CD4-positive, alpha-beta T cell (primary cell): ENCODE measurements at places on chromosomes 11 and 22.

GRCh38 chr11:28566339-28567089, 458.3 kb downstream of the METTL15 start:
- DNase-seq, result no peak

- no peak for DNase-seq
These were observed 2.0 kb downstream of the SERPINH1 start for GRCh38 chr11:75563978-75564552.

- DNase-seq, result no peak
These were observed 6.4 kb upstream of the SLC17A6 start for GRCh38 chr11:22331771-22332170.

- no peak for DNase-seq
These were observed 130.4 kb downstream of the C11orf87 start for GRCh38 chr11:109552376-109552775.

DNA sequence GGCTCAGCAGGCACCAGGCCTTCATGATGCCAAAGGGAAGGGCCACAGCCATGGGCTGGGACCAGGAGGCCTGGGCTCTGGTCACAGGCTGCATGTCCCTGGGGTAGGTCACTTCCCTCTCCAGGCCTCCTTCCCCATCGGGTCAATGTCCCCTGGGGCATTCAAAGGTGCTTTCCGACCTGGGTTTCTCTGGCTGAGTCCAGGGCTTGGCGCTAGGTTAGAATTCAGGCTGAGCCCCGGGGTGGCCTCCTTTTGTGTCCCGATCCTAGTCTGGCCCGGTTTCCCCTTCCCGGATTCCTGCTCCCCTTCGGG, 12.2 kb downstream of the MAFF start:
- no peak for DNase-seq

GRCh38 chr11:117478126-117478860, 150.6 kb downstream of the CEP164 start:
- no peak for DNase-seq

DNA sequence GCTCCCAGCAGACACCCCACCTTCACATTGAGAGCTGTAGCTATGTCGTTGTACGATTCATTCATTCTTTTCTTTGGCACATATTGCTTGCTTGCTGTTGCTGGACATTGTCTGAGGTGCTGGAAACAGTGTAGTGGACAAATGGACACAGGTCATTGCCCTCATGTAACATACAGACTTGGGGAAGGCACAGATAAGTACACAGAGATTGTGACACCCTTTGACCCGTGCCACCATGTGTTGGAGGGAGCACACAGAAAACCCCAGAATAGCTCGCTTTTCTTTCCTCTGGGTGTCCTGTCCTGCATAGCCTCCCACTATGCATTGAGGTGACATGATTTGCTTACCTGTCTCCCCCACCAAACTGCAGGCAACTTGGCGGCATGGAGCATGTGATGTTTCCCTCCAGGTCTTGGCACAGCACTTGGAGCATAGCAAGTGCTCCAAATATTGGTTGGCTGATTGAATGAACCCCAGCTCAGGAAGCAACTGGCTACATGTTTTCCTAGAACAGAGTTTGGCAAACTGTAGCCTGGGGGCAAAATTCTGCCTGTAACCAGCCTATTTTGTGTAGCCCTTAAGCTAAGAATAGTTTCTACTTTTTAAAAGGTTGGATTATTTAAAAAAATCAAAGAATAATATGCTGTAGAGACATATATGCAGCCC, 30.9 kb upstream of the NECTIN1 start:
- DNase-seq, result no peak

- no peak for DNase-seq
These were observed 46.4 kb downstream of the QSER1 start for GRCh38 chr11:32939046-32939445.

DNA sequence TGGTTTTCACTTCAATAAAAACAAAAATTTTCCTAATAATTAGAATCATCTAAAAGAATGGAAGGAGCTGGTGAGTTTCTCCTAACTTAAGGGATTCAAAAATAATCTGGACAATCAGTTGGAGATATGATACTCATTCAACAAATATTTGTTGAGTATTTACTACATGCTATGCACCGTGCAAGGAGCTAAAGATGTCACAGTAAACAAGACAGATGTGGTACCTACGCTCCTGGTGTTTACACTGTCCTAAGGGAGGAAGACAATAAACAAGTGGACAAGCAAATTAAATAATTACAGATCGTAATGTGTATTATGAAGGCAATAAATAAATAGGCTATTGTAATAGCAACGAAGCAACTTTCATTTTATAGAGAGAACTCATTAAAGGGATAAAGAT, 9.9 kb upstream of the SPON1 start:
- no peak for DNase-seq

- DNase-seq, result no peak
These were observed 175.3 kb downstream of the C11orf87 start for GRCh38 chr11:109597336-109597735.

GRCh38 chr22:49637255-49637760, 190.4 kb downstream of the BRD1 start:
- DNase-seq, result no peak

DNA sequence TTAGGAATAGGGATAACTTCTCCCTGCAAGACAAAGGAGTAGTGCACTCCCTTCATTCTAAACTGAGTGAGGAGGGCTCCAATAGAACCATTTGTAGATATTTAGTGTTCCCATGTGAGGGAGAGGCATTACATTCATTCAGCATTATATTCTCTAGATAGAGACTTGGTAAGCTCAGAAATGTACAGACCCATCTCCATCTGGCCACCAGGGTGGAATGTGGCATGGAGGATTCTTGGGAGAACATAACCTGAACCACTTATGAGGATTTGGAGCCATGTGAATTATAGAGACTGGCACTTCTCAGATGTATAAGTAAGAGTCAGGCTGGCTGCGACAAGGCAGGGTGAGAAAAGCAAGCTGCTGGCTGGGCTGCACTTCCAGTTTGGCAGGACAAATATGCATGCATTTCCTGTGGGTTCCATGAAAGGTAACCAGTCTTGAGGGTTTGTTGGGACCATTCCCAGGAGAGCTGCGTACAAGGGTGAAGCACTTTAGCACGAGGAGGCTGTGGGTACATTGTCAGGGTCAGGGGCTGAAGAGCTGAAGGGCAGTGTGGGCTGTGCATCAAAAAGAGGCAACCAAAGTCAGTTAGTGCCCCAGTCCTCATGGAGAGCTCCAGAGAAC, 9.2 kb downstream of the RRP8 start:
- no peak for DNase-seq

DNA sequence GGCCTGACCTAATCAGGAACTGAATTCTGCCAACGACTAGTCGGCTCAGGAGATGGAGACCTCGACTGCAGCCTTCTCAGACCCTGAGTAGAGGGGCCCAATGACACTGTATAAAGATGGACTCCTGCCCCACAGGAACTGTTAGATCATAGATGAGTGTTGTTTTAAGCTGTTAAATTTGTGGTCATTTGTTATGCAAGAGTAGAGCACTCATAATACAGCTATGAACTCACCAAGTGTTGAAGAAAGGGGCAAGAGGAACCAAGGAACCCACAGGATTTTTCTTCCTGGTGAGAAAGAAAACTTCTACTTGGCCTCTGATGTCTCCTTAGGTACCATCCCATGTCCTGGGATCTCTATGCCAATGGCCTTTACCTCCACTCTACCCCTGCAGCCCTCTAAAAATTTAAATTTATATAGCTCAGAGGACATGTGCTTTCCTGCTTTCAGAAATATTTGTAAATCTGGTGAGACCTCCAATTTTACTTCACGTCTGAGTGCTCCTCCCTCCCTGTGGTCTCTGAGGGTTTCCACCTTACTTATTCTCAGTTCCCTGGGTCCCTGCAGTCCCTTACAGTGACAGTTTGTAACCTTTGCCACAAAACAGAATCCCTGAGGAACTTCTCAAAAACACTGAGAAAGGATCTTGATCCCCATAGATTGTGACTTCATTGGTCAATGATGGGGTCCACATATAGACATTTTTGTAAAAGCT, 256.3 kb upstream of the ARHGAP20 start:
- DNase-seq, result no peak

GRCh38 chr11:123461164-123461563, 31.1 kb downstream of the GRAMD1B start:
- DNase-seq, result no peak

GRCh38 chr11:124892146-124892545, 5.5 kb downstream of the ROBO4 start:
- no peak for DNase-seq

DNA sequence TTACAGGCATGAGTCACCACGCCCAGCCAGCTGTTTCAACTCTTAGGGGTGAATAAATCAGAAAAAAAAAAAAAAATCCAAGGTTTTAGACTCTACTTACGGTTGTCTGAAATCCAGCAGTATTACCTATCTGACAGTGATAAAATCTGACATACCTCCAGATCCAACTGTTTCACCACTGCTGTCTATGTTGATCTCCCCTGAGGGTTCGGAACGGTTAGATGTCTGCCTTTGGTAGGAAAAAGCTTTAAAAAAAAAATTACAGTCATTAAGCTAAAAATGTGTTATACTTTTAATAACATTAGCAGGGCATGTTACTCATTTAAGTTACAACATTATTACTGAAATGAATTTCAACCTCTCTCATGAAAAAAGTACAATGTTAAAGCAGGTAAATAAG, 21.1 kb downstream of the NCAPD3 start:
- DNase-seq, result no peak

DNA sequence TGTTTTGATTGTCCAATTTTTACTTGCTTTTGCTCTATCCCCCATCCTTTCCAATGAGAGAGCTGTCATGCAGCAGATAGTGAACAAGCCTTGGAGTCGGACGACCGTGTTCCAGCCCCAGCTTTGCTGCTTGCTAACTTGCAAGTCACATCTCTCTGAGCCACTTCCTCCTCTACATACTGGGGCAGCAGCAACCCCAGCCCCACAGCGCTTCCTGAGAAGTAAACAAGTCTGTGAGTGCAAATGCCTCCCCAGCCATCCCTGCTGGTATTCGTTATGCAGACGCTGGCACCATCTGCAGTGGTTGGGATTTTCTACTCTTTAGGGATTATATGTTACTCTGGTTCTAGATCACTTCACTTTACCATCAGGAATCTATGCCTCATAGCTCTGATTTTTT, 35.0 kb downstream of the TPBGL start:
- peak; percentile 89 for DNase-seq

- no peak for DNase-seq
These were observed 80.2 kb upstream of the KIRREL3 start for GRCh38 chr11:127080735-127081134.

DNA sequence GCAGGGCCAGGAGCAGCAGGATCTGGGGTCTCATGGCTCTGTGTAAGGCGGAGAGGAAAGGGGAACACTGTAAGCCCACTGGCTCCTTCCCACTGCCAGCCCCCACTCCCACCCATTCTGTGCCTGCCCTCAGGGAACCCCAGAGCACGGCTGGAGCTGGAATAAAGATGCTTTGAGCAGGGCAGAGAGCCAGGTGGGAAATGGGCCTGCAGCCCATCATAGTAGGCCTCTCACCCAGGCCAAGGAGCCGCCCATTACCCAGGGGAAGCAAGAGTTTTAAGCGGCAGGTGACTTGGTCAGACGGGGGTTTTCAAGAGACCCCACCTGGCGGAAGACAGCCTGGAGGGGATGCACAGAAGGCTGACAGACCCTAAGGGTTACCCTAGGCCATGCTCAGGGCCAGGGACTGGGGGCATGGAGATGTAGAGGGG, 4.6 kb downstream of the LRRC32 start:
- DNase-seq, result no peak

DNA sequence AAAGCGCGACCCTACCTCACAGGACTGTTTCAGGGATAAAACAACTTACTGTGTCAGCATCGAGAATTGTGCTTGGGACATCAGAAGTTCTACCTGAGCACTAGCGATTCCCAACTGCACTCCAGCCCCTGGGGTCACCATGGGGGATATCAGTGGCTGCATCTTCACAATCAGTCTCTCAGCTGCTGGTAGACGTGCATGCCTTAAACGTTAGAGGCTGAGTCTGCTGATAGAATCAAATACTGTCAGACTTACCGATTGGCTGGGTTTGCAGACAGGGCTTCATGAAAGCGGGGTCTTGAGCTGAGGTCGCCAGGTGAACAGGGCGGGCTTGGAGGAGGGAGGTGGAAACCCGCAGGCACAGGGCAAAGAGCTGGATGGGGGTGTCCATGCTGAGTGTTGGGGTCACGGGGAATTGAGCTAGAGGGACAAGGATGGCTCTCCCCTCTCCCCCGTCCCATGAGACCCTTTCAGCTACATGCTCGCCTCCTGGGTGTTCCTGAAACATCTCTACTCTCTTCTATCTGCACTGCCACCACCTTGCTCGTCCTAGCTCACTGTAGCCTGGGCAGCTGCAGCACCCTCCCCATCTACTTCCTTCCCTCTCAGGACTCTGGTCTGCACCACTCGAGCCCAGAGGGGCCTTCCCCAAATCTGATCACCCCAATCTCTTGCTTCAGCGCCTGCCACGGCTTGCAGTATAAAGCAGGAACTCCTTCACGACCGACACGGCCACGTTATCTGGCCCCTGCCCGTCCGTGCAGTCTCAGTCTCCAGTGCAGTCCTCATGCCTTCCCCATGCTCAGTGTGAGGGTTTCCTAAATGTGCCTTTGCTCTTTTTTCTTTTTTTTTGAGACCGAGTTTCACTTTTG, 43.5 kb downstream of the ST14 start:
- no peak for DNase-seq

- DNase-seq, result no peak
These were observed 6.1 kb downstream of the TCIRG1 start for GRCh38 chr11:68044898-68045351.

GRCh38 chr11:134887896-134888295, 475.9 kb upstream of the B3GAT1 start:
- DNase-seq, result no peak

GRCh38 chr11:92594251-92594650, 369.6 kb downstream of the FAT3 start:
- DNase-seq, result no peak

DNA sequence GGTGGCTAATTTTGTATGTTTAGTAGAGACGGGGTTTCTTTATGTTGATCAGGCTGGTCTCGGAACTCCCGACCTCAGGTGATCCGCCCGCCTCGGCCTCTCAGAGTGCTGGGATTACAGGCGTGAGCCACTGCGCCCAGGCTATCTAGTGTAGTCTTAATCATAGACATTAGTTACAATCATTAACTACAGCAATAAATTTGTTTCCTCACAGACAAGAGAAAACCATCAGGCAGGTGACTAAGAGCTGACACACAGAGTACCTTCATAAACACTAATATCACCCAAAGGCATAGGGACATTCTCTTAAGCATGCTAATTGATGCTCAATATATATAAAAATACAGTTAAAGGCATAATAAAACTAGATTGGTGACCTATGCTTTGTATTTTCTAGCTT, 19.4 kb downstream of the SDHD start:
- DNase-seq, result no peak

DNA sequence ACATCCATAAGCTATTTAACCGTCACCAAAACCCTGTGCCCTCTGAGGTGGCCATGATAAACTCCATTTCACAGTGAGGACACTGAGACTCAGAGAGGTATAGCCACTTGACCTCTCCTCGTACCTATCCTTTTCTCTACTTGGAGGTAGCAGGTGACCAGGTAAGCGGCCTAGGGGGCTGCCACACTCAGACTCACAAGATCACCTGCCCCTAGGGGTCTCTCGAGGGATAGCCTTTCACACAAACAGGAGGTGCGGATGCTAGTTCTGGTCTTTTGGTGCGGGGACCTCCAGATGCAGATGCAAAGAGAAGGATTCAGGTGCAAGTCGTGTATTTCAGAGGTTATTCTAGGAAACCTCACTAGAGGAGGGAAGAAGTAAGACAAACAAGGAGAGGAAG, 14.6 kb downstream of the MS4A18 start:
- no peak for DNase-seq

- DNase-seq, result no peak
These were observed 6.0 kb upstream of the ARHGAP42 start for GRCh38 chr11:100681064-100681502.

- DNase-seq, result no peak
These were observed 48.1 kb downstream of the DNHD1 start for GRCh38 chr11:6544921-6545850.
